ENCODE measurements at places on chromosomes 7 and 10.

DNA sequence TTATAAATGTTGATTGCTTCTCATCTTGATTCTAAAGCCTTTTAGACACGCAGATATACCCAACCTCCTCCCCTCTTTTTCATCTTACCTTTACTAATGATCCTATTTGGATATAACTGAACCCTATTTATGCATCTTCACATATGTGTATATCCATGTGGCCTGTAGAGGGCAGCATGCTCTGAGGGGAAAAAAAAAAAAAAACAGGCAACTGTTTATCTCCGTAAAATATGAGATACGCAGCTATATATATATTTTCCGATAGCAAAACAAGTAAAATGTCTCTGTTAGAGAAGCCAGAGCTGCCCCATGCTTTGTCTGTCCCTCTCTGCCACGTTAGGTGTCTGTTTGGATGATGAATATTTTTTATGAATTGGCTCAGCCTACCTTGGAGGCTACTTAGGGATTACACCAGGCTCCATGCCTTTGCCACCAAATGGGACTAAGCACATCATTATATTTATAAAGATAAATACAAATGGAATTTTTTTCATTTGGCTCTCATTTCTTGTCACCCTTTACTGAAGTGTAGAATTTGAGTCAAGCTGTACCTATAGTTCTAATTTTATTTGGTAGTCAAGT, 174.8 kb upstream of the FZD1 start:
- no peak for DNase-seq

- no peak for DNase-seq
Measured at GRCh38 chr10:24718031-24718855, 5.4 kb downstream of the ARHGAP21 start.

GRCh38 chr7:155585951-155586350, 39.6 kb upstream of the CNPY1 start:
- DNase-seq: no peak

GRCh38 chr7:2445047-2445446, 31.2 kb downstream of the GRIFIN start:
- DNase-seq: no peak

DNA sequence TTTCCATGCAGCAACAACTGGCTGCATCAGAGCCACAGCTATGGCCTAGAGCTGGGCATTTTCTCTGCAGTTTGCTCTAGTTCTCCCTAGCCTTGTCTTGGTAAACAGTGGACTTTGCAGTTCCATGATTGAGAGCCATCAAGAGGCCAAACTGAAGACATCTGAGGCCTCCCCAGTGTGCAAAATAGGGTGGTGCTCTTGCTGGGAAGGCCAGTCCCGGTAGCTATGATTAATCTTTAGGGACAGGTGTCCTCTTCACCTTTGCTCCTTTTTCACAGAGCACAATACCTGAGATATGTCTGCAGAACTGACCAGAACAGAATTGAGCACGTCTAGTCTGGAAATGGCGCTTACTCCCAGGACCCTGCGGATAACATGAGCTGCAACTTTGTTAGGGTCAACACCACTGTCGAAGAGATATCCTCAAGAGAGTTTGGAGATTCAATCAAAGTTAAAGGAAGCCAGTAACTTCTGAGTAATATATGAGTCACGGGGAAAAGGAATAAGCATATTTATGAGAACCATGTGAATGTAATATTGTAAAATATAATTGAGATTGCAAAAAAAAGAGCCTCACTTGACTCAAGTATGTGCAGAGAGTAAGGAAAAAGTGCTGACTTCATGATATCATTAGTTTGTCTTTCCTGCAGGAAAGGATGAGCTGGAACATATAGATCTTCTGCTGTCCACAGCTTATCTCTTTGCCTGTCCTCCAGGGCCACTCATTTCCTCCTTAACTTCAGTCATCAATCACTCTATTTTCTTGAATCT, 76.7 kb downstream of the ANK3 start:
- no peak for DNase-seq

- DNase-seq: no peak
Measured at GRCh38 chr10:131944976-131945695, 36.6 kb downstream of the BNIP3 start.

GRCh38 chr7:141301544-141301943, 227.7 kb downstream of the TMEM178B start:
- DNase-seq: no peak
